ENCODE measurements at places on chromosomes 4 and X.

DNA sequence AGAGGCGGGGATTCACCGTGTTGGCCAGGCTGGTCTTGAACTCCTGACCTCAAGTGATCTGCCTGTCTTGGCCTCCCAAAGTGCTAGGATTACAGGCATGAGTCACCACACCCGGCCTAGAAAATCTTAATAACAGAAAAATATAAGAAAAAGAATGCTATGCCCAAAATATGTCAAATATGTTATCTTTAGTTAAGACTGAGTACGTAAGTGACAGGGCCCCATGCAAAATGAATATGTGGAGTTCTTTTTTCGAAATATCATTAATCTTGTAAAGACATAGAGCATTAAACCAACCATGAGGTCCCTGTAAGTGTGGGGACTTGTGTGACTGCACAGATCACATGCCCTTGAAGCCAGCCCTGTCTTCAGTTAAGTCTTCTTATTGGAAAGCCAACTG lies 8.9 kb upstream of the ZNF518B start:
- DNase-seq: no peak

GRCh38 chr4:66178906-66179305 lies 508.6 kb upstream of the EPHA5 start:
- DNase-seq: peak; percentile 60

- no peak for DNase-seq
Measured at GRCh38 chr4:170698334-170698733, 608.6 kb upstream of the AADAT start.

GRCh38 chr4:81913427-81913879 lies 441.7 kb upstream of the RASGEF1B start:
- DNase-seq: no peak

- no peak for DNase-seq
Measured at GRCh38 chr4:153619811-153620210, 64.3 kb upstream of the TLR2 start.

DNA sequence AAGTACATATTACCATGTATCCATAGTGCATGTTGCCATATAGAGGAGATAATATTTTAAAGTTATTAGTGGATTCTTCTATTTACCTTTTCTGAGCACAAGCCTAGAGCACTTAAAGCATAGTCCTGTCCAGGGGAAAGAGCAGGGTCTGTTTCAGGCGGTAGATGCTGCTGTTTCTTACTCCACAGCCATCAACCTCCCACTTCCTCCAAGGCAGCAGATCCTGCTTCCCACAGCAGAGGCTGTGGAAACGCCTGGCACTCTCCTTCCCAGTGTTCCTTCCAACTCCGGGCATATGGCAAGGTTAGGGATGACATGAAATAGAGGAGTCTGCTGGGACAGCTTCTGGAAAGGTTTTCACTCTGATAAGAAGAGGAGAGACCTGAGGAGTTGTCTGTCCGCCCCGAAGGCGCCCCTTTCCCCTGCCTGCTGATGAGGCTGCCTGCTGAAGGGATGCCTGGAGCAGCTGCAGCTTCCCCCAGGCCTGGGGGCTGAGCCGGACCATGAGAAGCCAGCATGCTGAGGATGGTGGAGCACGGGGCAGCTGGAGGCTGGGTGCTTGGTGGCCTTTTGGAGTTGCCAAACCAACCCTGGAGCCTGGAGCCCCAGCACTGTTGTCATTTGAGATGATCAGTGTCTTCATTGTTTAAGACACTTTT lies 43.9 kb upstream of the SLC25A4 start:
- DNase-seq: no peak

- DNase-seq: no peak
Measured at GRCh38 chrX:109719264-109719663, 13.8 kb downstream of the ACSL4 start.

DNA sequence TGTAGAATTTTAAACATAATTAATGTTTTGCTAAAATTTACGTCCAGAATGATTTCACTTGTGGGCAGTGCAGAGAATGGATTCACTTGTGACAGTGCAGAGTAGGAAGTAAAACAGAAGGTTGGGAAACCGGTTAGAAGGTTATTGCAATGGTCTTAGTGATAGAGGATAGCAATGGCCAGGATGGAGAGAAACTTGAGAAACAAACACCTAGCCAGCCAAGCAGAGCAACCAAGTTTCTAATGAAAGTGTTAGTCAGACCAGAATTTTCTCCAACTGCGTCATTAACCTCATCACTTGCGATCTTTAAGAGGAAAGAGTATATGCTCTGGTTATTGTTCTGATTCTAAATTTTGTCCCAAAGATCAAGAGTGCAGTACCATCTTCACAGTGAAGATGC lies 50.0 kb upstream of the TBC1D9 start:
- DNase-seq: no peak

DNA sequence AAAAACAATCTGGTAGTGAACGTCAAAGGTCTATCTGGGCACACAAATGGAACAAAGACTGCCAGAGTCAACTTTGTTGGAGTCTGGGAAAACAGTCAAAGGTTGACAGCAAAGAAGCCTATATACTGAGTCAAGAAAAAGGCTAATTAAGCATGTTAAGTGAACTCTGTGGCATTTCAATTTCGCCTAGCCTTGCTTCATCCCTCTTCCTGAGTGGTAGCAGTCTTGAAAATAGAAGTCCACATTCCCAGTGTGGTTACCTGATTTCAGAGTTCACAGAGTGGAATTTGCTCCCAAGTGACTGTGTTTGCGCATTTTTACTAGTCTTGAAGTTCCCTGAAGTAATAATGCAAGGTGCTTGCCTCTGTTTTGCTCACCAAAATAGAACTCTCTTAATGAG lies 760.0 kb downstream of the FSTL5 start:
- DNase-seq: no peak

- no peak for DNase-seq
Measured at GRCh38 chrX:68428431-68428830, 4.9 kb downstream of the OPHN1 start.

DNA sequence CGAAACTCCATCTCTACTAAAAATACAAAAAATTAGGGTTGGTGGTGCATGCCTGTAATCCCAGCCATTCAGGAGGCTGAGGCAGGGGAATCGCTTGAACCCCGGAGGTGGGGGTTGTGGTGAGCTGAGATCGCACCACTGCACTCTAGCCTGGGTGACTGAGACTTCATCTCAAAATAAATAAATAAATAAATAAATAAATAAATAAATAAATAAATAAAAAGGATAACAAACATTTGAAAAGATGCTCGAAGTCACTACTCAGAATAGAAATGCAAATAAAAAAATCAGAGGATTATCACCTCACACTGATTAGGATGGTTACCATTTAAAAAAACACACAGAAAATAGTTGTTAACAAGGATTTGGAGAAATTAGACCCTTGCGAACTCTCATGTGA lies 73.8 kb downstream of the LARP1B start:
- DNase-seq: no peak

DNA sequence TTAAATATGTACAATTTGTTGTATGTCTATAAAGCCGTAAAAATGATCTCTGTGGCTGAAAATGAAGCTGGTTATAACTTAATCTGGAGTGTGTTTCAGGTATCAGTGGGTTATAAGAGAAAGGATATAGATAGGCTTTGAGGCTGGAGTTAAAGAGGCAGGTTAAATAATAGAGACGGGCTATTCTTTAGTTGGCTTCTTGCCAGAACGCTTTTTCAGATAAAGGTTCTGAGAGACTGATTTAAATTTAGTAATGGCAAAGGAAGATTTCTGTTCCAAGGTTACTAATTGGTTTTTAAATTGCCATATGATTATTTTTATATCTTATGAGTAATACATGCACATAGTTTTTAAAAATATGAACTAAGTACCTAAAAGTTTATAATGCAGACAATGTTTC lies 117.4 kb downstream of the AWAT2 start:
- no peak for DNase-seq

- no peak for DNase-seq
Measured at GRCh38 chr4:24701683-24702082, 93.7 kb upstream of the SOD3 start.

DNA sequence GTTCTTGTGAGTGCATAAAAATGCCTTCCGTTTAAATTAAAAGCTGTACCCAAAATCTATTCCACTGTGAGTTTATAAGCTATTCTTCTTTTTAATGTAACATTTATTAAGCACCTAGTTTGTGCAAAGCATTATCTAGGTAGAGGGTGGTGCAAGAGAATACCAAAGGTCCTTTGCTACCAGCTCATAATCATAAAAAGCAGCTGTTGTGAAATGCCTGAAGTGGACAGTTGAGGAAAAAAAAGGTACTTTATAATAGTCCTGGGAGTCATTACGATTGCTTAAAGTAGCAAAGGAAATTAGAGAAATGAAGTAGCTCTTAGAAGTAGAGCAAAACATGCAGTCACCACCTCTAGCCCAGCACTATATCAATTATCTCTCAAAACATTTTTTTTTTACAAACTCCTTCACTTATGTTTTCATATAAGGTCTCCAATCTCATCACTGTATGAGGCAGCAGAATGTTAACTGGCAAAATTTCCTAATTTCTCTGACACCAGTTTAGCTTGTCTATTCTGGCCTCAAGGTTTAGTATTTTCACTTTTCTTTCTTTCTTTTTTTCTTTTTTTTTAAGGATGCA lies 2.1 kb downstream of the MBNL3 start:
- DNase-seq: no peak

DNA sequence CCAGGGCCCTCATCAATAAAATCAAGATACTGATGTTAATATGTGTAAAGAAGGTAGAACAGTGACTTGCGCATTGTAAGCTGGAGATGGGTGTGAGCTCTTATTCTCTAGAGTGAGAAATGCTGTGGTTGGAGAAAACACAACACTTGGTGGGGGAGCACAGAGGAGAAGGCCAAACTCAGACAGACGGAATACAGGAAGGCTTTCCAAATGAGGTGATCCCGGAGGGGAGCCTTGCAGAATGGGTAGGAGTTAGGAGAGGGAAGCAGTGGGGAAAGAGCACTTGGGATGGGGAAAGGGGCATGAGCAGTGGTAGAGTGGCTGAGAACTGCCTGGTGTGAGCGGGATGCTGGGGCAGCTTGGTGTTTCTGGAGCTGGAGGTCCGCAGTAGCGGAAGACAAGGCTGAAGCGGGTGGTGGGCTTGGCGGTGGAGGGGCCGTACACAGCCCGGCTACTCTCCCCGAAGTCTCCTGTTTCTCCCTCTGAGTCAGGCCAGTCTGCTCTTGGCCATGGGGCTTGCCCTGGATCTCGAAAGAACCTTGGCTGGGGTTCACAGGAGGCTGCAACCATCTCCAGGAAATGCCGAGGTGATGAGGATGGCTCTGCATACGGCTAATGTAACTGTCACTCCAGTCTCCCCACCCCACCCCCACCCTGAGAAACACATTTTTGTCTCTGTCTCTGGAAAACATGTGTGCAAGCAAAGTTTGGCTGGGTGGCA lies 11.3 kb upstream of the PLAC1 start:
- DNase-seq: no peak

DNA sequence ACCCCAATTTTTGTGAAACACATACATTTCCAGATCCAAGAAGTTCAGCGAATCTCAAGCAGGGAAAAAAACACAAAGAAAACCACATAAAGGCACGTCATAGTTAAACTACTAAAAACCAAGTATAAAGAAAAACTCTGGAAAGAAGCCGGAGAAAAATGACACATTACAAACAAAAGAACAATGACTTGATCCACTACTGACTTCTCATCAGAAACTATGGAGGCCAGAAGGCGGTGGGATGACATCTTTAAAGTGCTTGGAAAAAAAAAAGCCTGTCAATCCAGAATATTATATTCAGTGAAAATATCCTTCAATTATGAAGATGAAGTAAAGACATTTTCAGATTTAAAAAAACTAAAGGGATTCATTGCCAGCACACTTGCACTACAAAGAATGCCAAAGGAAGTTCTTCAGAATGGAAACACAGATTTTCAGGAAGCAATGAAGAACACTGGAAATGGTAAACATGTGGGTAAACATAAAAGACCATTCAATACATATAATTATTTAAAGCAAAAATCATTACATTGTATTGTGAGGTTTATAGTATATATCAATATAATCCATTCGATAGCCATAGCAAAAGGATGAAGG lies 32.6 kb upstream of the PPP2R2C start:
- DNase-seq: no peak

DNA sequence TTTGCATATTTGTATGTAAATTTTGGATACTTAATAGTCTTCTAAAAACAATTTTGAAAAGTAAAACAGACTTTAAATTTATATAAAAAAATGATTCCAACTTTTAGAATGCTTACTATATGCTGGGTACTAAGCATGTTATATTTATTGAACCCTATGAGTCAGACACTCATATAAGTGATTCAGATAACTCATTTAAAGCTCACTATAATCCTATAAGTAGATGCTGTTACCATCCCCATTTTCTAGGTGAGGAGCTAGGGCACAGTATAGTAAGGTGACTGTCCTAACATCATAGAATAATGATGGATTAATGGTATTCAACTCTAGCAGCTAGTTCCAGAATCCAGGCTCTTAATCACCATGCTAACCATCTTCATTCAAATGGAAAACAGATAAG lies 877.0 kb upstream of the GRID2 start:
- no peak for DNase-seq

- no peak for DNase-seq
Measured at GRCh38 chrX:104135677-104136076, 21.1 kb downstream of the SLC25A53 start.

GRCh38 chr4:140289486-140289885 lies 84.0 kb upstream of the SCOC start:
- DNase-seq: no peak

- DNase-seq: no peak
Measured at GRCh38 chr4:2281575-2282343, 19.9 kb upstream of the MXD4 start.

DNA sequence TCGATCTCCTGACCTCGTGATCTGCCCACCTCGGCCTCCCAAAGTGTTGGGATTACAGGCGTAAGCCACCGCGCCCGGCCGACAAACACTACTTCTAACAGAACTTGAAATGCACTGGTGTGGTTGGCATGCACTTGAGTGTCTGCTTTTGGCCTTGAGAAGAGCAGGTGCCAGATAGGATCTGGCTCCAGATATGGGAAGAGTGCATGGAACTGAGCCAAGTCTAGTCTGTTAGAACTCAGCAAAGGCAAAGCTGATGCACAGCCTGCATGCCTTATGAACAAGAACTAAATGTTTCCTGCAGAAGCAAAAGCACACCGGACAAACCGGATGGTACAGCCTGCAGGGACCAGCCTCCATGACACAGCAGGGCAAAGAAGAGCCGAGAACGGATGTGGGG lies 35.1 kb upstream of the TBL1X start:
- DNase-seq: no peak

DNA sequence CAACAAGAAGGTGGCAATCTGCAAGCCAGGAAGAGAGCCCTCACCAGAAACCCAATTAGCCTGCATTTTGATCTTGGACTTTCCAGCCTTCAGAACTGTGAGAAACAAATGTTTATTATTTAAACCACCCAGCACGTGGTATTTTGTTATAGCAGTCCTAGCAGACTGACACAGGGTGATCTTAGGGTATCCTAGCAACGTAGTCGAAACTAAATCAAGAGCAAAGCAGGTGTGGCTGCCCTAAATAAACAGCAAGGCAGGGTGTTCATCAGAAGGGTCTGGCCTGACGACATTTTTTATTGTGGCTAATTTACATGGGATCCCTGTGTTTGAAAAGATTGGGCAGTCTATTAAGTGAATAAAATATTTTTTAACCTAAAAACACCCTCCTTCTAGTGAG lies 198.8 kb downstream of the VEGFC start:
- DNase-seq: no peak
